Esophagus squamous epithelium (tissue), 5 donors: ENCODE measurements at places on chromosomes 13 and 19. TPM values are rescaled to one million over a fixed set of nuclear protein-coding genes. Genes with fewer than 3 reads are reported as not detected.

- DNase-seq: no peak
Measured at GRCh38 chr13:53759016-53759415, 730.4 kb downstream of the OLFM4 start.

DNA sequence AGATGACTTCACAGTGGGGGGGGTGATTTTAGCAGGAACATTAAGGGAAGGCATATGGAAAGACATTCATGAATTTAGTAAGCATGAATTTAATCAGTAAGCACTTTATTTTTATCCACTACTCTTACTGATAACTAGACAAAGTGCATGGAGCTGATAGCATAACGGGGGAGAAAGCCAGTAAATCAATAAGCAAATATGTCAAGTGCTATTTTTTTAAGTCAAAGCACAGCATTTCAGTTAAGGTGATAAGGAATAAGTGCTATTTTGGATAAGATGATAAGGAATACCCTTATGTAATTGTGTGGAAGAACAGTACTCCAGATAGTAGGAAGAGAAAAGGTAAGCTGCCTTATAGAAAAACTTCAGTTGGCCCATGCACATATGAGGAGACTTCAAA, 19.4 kb downstream of the UFM1 start:
- no peak for DNase-seq

Gene NAPSA
- not detected for total RNA-seq

Gene PGLYRP2
- not detected for total RNA-seq

- no peak for DNase-seq
Measured at GRCh38 chr13:51614350-51614786, 30.1 kb downstream of the WDFY2 start.

- no peak for DNase-seq
Measured at GRCh38 chr13:50927701-50928100, 18.1 kb downstream of the RNASEH2B start.

DNA sequence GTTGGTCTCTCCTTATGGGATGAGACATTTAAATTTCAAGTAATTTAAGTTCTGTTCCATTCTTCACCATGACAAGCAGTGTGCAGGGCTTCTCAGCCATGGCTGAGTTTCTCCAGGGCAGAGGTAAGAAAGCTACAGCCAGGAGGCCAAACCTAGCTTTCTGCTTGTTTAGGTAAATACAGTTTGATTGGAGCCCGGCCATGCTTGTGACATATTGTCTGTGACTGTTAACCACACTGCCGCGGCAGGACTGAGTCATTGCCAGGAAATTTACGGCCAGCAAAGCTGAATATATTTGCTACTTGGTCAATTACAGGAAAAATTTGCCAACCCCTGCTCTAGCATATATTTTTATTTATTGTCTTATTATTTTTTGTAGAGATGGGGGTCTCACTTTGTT, 10.7 kb downstream of the NLRP8 start:
- DNase-seq: no peak

Gene OSCAR
- 1.3 TPM for total RNA-seq

Gene SPACA4
- 1.4 TPM for total RNA-seq

DNA sequence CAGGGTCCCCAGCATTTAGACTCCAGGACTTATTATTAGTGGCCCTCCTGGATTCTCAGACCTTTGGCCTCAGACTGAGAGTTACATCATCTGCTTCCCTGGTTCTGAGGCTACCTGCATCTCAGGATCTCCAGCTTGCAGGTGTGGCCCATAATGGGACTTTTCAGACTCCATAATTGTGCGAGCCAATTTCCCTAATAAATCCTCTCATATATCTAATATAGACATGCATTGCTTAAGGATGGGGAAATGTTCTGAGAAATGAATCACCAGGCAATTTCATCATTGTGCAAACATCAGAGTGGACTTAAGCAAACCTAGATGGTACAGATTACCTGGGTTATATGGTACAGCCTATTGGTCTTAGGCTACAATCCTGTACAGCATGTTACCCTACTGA, 116.5 kb upstream of the FBXL3 start:
- DNase-seq: no peak

DNA sequence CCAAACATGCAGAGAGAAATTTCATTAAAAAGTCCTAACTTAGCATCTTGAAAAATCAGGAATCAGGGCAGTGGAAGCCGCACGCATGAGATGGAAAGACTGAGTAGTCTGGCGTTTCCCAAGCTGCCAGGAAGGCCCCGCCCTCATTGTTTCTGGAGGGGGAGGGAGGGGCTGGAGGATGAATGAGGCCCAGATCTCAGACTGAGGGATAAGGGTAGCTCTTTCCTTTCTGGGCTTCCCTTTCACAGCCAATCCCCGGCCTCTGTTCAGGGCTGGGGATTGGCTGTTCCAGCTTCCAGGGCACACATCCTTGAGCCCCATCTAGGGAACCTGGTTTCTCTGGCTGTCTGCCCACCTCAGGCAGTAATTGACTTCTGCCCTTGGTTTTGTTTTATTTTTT, 7.3 kb downstream of the C19orf53 start:
- no peak for DNase-seq

Gene ZNF600
- total RNA-seq: 6.1 TPM

DNA sequence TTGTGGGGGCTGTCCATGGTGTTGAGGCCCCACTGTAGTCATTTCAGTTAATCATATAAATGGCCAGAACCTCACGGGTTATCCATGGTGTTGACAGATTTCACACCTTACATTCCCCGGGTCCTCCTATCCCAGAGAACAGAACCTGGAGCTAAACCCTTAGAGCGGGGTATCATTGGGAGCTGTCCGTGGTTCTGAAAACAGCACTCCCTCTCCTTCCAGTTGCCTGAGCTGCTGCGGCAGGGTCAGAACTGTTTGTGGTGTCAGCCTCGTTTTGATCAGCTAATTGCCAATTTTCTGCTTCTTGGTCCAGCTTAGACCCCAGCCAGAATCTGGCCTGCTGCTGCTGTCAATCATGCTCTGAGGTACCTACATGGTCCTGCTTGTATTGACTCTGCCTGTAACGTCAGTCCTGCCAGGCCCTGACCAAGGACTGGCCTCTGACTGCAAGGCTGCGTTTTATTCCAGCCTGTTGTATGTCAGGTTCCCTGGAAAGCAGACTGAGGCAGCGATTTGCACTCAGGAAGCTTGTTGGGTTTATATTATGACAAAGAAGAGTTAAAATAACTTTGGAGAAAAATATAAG, 55.8 kb upstream of the KCTD15 start:
- no peak for DNase-seq

Gene METTL21C
- not detected for total RNA-seq

GRCh38 chr13:80400865-80401426, 60.0 kb upstream of the SPRY2 start:
- DNase-seq: no peak

- no peak for DNase-seq
Measured at GRCh38 chr13:104522235-104523072, 1456.2 kb upstream of the SLC10A2 start.

- DNase-seq: no peak
Measured at GRCh38 chr13:20715330-20715712, 11.8 kb downstream of the IL17D start.

Gene IL27RA
- total RNA-seq: 4.9 TPM

DNA sequence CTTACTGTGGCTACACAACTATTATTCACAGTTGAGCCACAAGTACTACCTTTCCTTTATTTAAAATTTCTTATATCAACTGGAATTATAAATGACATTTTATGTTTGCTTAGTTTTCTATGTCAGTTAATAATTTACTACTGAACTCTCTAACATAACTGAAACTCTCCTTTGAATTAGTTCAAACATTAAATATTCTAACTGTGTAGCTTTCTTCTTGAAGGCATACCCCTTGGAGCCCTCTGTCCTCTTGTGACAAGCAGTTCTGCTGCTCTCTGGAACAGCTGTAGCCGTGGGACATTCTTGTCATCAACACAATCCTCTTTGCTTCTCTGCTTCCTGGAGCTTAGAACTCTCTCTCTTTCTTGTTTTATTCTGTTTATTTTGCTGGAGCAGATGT, 244.8 kb downstream of the NHLRC3 start:
- no peak for DNase-seq

- DNase-seq: no peak
Measured at GRCh38 chr13:102707467-102707866, 12.6 kb upstream of the METTL21C start.

GRCh38 chr19:28619816-28620429, 593.0 kb downstream of the UQCRFS1 start:
- DNase-seq: no peak

GRCh38 chr19:27676877-27677276, 1536.1 kb downstream of the UQCRFS1 start:
- no peak for DNase-seq

Gene KANK3
- 8.8 TPM for total RNA-seq

Gene ATP7B
- total RNA-seq: 2.1 TPM

DNA sequence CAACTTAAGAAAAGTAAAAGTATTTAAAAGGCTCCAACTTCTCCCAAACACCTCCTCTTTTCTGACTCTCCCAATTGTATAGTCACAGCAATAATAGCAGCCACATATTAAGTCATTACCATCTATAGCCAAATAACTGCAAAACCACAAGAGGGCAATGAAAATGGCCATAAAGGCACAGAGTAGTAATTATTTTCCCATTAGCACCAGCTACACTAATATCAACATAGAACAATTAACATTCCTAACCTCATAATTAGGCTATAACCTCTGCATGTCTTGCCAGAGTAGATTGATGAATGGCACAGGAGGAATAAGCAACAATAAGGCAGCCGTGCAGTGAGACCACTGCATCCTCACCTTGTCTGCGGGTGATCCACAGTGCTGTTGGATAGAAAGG, 226.4 kb upstream of the SERP2 start:
- DNase-seq: no peak

Gene CD22
- 3.5 TPM for total RNA-seq

DNA sequence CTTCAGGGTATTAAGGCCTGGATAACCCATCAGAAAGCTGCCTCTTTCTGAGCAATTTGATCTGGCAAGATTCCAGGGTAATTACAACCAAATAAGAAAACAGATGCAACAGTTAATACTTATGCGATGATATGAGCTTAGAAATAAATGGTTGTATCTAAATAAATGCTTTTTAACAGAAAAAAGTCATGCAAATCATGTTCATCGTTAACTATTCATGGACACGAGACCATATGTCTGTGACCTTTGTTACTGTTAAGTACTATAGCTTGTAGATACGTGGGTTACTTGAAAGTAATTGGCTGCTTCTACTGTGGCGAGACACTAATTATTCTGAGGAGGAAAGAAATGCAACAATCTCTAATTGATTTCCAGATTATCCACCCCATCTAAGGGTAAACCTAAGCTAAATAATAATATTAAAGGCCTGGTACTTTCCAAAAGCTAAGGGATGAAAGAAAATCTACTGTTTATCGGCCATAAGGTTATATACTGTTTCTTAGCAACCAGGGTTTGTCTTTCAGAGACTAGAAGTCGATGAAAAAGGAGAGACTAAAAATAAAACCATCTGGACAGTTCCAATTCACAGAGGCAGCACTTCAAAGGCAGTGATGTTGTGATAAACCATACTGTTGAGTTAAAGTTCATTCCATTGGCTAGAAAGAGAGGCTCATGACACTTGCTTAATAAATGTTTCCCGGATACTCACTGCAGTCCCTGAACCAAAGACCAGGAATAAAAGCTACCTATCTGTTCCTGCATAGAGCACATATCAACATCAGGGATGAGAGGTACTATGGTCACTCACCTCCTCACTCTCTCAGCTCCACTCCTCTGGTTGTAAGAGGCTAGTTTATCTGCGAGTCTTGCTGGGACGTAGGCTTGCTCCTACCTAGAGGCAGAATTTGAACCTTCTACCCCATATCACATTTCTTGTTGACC, 1.5 kb downstream of the EPSTI1 start:
- no peak for DNase-seq

DNA sequence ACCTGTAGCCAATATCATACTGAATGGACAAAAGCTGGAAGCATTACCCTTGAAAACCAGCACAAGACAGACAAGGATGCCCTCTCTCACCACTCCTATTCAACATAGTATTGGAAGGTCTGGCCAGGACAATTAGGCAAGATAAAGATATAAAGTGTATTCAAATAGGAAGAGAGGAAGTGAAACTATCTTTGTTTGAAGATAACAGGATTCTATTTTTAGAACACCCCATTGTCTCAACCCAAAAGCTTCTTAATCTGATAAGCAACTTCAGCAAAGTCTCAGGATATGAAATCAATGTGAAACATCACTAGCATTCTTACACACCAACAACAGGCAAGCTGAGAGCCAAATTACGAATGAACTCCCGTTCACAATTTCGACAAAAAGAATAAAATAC, 17.8 kb upstream of the CCNA1 start:
- DNase-seq: no peak

Gene KLK14
- not detected for total RNA-seq

- no peak for DNase-seq
Measured at GRCh38 chr19:38453596-38453995, 20.1 kb downstream of the RYR1 start.

DNA sequence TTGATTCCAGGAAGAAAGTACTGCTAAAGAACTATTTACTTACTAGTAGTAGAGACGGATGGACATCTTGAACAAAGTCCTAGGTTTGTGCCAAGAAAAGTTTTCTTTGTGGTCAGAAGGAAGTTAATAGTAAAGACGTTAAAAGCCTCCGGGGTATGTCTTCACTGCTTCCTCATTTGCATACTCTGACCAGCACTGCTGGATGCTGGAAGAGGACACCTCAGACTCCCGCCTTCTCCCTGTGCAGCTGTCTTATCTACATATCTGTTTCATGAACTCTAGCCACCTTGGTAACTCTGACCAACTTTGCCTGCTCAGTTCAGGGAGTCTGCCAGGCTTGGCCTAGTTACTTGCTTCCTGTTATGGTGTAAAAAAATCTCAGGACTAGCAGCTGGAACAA, 1109.1 kb upstream of the MIR17HG start:
- no peak for DNase-seq

Gene C19orf67
- not detected for total RNA-seq

Gene SIGLEC12
- total RNA-seq: not detected

GRCh38 chr13:29846475-29847256, 3.8 kb downstream of the UBL3 start:
- no peak for DNase-seq

- DNase-seq: no peak
Measured at GRCh38 chr13:30025351-30025750, 174.9 kb upstream of the UBL3 start.

DNA sequence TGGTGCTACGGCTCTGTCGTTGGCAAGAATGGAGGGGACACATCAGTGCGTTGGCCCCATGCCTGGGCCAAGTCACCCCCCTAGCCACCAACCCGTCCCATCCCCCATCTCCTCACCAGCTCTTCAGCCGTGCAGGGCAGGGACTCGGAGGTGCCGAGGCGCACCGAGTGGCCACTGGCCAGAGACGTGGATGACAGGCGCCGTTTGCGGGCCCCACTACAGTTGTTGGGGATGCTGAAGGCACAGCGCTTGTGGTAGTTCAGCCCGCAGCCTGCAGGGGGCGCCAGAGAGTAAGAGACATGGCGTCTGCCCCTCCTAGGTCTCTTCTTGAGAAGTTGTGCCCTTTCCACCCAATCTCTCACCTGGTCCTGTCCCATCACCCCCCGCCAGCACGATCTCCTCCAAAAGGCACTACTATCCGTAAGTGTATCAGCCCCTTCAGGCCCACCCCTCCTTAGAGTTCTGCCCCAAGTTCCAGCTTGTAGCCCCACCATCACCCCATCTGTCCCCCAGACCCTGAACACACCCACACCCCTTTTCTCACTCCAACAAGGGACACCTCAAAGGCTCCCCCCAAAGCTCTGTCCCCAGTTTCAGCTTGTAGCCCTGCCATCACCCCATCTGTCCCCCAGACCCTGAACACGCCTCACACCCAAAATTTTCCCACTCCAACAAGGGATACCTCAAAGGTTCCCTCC, 12.4 kb downstream of the PRKD2 start:
- no peak for DNase-seq
